ENCODE measurements at places on chromosomes 11 and 22.

DNA sequence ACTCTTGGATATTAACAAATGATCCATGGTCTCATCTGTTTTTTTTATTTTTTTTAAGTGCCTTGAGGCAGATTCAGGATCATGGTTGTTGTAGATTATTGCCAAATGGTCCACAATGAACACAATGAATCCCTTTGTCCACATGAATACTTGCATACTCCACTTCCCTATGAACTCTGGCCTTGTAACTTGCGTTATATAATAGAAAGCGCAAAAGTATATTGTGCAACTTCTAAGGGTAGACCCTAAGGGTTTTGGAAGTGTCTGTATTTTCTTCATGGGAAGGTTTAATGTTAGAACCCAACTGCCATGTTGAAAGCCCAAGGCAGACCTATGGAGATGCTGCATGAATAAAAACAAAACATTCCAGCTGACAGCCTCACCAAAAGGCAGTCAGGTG is 8.1 kb upstream of the OR5AL1 start:
- no peak for DNase-seq

DNA sequence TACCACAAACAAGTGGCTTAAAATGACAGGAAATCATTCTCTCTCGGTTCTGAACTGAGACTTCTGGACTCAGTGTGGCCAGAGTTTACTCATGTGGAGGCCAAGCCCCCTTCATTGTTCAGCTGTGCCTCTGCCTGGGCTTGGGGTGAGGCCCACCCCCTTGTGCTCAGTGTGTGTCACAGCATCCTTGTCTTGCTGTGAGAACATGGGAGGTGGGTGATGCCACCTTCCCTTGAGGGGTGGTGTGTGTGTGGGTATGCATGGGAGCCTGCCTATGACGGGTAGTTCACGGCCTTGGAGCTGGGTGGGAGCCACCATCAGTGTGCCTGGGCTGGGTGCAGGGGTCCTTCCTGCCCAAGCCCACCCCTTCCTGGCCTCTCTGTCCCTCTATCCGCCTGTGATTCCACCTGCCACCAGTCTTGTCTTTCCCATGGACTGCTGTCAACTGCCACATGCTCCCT is 101.7 kb downstream of the MORC2 start:
- no peak for DNase-seq

DNA sequence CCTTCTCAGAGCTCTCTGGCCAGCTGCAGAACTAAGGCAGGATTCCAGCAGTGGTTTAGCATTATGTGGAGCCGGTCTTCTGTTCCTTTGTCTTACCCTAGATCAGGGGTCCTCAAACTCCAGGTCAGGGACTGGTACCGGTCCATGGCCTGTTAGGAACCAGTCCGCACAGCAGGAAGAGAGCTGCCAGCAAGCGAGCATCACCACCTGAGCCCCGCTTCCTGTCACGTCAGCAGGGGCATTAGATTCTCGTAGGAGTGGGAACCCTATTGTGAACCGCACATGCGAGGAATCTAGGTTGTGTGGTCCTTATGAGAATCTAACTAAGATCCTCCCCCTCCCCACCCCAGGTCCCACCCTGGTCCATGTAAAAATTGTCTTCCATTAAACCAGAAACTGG is 1.6 kb downstream of the OR10G7 start:
- no peak for DNase-seq

DNA sequence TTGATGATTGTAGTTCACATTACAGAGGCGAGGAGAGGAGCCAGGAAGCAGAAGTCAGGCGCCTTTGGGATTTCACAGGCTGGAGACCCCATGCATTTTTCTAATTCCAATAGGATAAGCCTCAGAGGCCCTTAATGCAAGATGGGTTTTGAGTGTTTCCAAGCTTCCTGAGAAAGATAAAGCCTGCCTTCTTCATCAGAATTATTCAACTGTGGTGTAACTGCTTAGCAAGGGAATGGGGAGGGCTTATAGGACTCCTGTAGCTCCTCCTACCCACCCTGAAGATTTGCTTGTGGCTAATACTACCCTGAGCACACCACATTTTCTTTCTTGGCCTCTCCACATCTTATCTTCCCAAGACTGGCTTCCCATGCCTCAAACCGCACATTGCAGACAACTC is 151.1 kb upstream of the ISX start:
- no peak for DNase-seq
